ENCODE measurements at places on chromosomes 12 and 14.

DNA sequence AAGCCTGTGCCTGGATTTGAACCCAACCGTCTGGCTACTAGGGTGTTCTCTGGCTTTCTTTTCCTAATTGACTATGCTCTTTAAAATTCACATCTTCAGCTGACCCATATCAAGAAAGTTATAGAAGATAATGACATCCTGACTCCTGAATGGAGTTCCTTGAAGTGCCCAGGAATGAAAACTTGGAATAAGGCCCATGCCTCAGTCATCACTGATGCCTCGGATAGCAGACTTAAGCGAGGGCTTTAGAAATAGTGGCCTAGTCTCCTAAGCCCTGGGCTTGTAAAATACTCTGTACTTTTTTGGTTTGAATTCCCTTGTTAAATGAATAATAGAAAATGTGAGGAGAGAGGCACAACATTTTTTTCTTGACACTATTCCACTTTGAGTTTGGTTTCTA is 39.0 kb downstream of the CHST11 start:
- no peak for DNase-seq

- no peak for DNase-seq
Observed at GRCh38 chr12:123524378-123524777, 9.1 kb downstream of the RILPL1 start.

DNA sequence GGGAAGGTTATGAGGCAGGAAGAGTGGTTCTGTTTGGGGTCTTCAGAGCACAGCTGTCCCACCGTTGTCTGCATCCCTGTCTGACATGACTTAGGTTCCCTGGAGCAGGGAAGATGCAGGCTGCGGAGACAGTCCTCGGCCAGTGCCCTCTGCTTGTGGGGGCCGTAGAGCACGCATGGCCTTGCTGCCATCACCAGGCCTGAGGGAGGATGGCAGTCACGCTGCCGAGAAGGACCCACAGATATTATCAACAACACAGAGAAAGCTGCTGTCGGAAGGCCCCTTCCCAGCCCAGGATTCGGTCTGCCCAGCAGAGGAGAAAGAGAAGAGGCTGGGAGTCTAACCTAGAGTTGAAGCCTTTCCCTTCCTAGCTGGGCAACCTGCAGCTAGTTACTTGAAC is 35.0 kb downstream of the ERH start:
- DNase-seq: no peak

- no peak for DNase-seq
Observed at GRCh38 chr14:97120204-97120603, 323.0 kb downstream of the VRK1 start.

GRCh38 chr12:95784286-95784685 is 6.3 kb downstream of the NTN4 start:
- no peak for DNase-seq

DNA sequence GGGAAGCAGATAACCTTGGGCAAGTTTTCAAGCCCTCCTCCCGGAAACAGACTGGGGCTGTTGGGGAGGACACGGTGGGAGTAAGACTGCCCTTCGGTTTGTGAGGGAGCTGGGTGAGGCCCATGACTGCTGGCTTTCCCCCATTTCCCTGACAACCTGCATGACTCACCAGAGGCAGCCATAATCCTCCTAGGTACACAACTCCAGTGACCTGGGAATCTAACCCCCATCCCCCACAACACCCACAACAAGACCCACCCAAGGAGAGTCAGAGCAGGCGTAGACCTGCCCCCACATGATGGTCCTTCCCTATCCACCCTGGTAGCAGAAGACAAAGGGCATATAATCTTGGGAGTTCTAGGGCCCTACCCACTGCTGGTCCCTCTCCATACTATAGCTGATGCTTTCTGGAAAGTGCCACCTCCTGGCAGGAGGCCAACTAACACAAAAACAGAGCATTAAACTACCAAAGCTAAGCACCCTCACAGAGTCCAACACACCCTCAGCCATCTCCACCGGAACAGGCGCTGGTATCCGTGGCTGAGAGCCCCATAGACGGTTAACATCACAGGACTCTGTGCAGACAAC is 14.8 kb downstream of the DDX24 start:
- no peak for DNase-seq

GRCh38 chr12:104411826-104412641 is 44.7 kb upstream of the CHST11 start:
- peak; percentile 54 for DNase-seq

- no peak for DNase-seq
Observed at GRCh38 chr14:58718226-58719205, 80.8 kb downstream of the DACT1 start.

DNA sequence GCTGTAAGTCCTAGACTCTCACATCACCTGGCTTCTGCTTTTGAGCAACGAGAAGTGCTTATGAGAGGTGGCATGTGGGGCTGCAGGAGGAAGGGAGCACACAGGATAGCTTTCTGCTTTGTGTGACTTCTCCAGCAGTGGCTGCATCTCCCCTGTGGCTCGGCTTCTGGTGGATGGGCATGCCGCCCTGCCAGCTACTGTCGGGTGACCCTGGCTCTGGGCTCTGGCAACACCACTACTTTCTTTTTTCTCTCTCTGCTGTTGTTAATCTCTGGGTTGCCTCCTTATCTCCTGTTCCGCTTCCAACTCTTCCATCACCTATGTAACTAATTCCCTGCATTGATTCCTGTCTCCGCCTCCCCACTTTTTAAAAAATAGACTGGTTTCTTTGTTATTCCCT is 209.1 kb upstream of the DAAM1 start:
- DNase-seq: no peak

DNA sequence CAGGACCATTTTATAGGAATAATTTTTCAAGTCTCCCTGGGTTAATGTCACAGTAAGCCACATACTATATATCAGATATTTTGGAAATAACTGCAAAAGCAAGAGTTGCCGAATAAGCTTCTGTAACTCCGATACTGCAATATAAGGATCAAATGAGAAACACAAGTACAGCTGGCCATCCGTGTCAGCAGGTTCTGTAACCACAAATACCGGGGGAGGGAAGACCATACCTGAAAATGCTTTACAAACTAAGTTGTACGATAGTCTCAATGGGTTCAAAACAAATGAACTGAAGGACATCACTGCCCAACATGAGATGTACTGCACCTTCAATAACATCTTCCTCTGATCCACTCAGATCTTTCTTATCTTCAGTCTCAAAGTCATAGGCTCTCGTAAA is 1.8 kb downstream of the SYCP3 start:
- DNase-seq: no peak

GRCh38 chr14:44979273-44979672 is 17.3 kb downstream of the TOGARAM1 start:
- DNase-seq: no peak

DNA sequence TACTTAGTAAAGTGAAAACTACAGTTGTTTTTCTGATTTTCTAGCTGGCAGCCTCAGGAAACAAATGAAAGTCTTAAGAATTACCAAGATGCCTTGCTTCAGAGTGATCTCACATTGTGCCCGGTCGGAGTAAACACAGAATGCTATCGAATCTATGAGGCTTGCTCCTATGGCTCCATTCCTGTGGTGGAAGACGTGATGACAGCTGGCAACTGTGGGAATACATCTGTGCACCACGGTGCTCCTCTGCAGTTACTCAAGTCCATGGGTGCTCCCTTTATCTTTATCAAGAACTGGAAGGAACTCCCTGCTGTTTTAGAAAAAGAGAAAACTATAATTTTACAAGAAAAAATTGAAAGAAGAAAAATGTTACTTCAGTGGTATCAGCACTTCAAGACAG is 28.9 kb downstream of the RXYLT1 start:
- DNase-seq: no peak

- no peak for DNase-seq
Observed at GRCh38 chr14:68359837-68360552, 432.9 kb downstream of the ZFP36L1 start.

GRCh38 chr14:96920023-96920422 is 122.8 kb downstream of the VRK1 start:
- no peak for DNase-seq

DNA sequence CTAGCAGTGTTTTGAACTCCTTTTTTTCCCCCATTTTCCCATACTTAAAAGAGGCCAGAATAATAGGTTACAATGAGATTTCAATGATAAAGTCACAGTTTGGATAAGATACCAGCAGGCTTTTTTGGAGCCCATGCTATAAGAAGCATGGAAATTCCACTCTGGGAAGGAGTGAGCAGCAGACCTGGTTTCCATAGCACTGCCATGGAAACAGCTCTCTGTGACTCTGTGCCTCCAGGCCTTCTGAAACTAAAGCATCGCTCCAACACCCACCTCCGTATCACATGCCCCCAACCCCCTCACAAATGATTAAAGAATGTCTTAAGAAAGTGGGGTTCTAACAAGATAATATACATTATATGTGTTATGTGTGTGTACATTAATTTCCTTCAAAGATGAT is 165.0 kb downstream of the GRIN2B start:
- no peak for DNase-seq

- no peak for DNase-seq
Observed at GRCh38 chr12:15336768-15337553, 14.7 kb downstream of the PTPRO start.

DNA sequence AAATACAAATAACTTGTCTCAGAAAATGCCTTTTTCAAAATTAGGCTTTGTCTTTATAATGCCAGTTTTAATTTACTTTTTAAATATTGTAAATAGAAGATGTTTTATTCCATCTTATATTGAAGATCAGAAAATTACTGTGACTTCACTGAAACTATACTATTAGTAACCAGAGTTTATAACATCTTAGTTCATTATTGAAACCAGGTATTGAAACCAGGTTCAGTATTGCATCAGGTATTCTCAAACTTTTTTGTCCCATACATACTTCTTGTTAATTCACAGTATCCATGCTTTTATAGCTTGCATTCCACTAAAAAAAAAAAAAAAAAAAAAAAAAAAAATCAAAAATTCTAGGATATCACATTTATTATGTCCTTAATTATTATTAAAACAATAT is 227.5 kb downstream of the GXYLT1 start:
- DNase-seq: no peak

GRCh38 chr12:2633825-2634200 is 161.0 kb upstream of the FKBP4 start:
- no peak for DNase-seq

- no peak for DNase-seq
Observed at GRCh38 chr12:132491138-132491663, 1.2 kb downstream of the FBRSL1 start.

- DNase-seq: no peak
Observed at GRCh38 chr14:75793806-75794205, 132.8 kb downstream of the TTLL5 start.

- DNase-seq: no peak
Observed at GRCh38 chr12:104387190-104387589, 69.6 kb upstream of the CHST11 start.

DNA sequence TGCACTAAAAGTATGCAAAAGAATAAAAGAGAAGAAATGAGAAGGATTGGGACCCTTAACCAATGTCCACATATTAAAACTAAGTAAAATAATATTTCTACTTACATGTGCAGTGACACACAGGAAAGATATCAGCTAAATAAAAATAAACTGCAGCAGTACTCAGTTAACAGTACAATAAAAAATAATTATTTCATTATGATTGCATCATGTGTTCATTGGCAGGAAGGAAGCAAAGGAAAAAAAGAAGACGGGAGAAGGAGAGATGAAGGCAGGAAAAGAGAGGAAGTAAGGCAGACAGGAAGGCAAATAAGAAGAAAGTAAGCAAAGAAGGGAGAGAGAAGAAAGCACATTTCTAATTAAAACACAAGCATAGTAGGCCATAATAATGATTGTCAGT is 33.0 kb downstream of the RASSF9 start:
- no peak for DNase-seq

DNA sequence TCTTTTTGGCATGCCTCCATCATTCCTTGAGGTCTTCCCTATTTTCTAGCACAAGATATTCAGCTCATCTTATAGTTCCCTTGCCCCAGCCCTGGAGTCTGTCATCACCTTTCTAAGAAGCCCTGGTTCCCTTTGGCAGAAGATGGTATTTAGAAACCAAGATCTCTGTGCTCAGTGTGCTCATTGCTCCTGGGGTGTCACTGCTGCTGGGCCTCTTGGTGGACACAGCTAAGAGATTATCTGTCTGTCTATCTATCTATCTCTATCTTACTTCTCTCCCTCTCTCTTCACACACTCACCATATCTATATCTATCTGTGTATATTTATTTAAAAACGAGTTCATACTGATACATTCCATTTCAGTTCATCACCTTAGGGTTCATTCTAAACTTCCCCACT is 67.2 kb downstream of the DAO start:
- DNase-seq: no peak

DNA sequence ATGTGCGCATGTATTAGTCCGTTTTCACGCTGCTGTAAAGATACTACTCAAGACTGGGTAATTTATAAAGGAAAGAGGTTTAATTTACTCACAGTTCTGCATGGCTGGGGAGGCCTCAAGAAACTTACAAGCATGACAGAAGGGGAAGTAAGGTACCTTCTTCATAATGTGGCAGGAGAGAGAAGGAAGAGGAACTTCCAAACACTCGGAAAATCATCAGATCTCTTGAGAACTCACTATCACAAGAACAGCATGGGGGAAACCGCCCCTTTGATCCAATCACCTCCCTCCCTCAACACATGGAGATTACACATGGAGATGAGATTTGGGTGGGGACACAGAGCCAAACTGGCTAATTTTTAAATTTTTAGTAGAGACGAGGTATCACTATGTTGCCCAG is 41.8 kb upstream of the SNX6 start:
- no peak for DNase-seq

GRCh38 chr12:113591480-113591974 is 119.9 kb upstream of the LHX5 start:
- DNase-seq: no peak

DNA sequence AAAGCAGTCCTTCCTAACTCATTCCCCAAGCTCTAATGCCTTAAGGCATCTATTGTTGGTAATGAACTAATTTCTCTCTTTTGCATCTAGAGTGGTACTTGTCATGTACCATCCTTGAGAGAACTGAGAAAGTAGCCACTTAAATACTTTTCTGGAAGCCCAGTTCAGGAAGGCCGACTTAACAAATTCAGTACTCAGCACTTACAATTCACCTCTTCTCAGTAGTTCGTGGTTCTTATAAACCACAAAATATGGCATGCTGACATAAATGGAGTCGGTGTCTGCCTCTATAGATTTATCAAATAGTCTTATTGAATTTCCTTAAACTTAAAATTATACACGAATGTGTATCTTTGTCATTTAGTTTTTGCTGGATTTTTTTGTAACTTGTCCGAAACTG is 9.4 kb upstream of the COCH start:
- DNase-seq: no peak
